ENCODE measurements at places on chromosomes 11 and 22. TPM values are rescaled to one million over a fixed set of nuclear protein-coding genes. Genes with fewer than 3 reads are reported as not detected.

Gene ANGPTL5
- 0.17 TPM for total RNA-seq

Gene OR52N5
- total RNA-seq = not detected

Gene OR10G8
- total RNA-seq = not detected

Gene SERPING1
- not detected for total RNA-seq

Gene SEC14L2
- 16.6 TPM for total RNA-seq

Gene CATSPERZ
- 0.11 TPM for total RNA-seq

Gene IGF2
- total RNA-seq = 0.60 TPM

Gene SCO2
- total RNA-seq = 2.0 TPM

Gene CABP7
- not detected for total RNA-seq

Gene FGF19
- total RNA-seq = not detected

Gene SCUBE2
- total RNA-seq = 1.4 TPM

Gene KRTAP5-9
- total RNA-seq = not detected

Gene TIMP3
- total RNA-seq = 523 TPM

Gene SERPIND1
- not detected for total RNA-seq

Gene MPZL2
- total RNA-seq = 2.9 TPM

Gene OR5J2
- total RNA-seq = not detected

Gene GSTT2B
- 0.77 TPM for total RNA-seq

Gene STIM1
- total RNA-seq = 37.1 TPM

Gene GRK2
- 26.1 TPM for total RNA-seq

Gene PPP6R3
- 157 TPM for total RNA-seq

Gene FGF4
- total RNA-seq = not detected

Gene CFAP300
- not detected for total RNA-seq

Gene BTBD18
- not detected for total RNA-seq

Gene RNF215
- total RNA-seq = 21.7 TPM

Gene CSNK2A3
- 4.0 TPM for total RNA-seq

Gene SPCS2
- 22.2 TPM for total RNA-seq

Gene FKBP2
- 71.8 TPM for total RNA-seq

Gene MS4A6A
- not detected for total RNA-seq

Gene TXNRD2
- total RNA-seq = 42.0 TPM

Gene LAYN
- total RNA-seq = 171 TPM

Gene MYBPC3
- total RNA-seq = not detected

Gene BDNF
- total RNA-seq = 0.33 TPM

Gene CASP1
- 28.2 TPM for total RNA-seq

Gene WBP2NL
- not detected for total RNA-seq

Gene C22orf42
- total RNA-seq = not detected

Gene FBLN1
- total RNA-seq = 0.09 TPM

Gene ELMOD1
- total RNA-seq = 1.1 TPM

Gene APLNR
- total RNA-seq = not detected

Gene TTLL12
- 15.5 TPM for total RNA-seq

Gene UCP3
- 0.22 TPM for total RNA-seq

Gene SCN3B
- total RNA-seq = 10.0 TPM

Gene TMPRSS5
- 0.26 TPM for total RNA-seq

Gene APOBEC3F
- total RNA-seq = 4.5 TPM

Measured in dermis lymphatic vessel endothelial cell (primary cell).